AML-193 (cell line): ENCODE measurements at places on chromosomes 5 and 9.

DNA sequence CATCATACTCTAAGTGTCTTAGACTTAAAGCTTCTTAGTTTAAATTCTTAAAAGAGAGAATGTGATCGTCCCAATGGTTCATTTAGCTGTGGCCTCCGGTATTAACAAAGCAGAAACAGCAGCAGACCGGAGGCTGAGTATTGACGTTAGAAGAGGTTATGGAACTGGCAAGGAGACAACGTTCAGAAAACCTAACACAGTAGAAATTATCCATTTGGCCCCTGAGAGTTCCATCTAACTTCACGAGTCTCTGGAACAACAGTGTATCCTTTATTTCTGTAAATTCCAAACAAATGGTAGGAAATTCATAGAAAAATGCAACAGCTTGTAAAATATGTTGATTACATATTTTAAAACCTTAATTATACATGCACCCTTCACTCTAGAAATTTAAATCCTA is 107.3 kb upstream of the PTGER4 start:
- no peak for DNase-seq

- no peak for DNase-seq
Observed at GRCh38 chr5:174895360-174895759, 171.0 kb downstream of the MSX2 start.

DNA sequence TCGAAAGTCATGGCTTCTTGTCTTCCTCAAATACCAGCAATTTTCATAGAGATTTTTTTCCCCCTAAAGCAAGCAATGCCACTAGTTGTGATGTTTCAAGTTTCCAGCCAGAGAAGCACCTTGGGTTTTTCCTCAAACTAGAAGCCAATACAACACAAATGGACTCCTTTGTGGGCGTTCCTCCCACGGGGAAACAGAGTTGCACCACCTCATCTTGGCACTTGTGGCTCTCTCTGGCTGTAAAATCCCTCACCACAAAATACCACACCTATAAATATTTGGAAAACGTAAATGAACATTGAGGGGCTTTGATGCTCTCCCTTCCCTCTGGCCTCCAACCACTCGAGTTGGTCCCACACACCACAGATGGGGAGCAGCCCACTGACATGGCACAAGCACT is 67.2 kb upstream of the PCA3 start:
- no peak for DNase-seq

- no peak for DNase-seq
Observed at GRCh38 chr5:1535646-1536045, 11.9 kb upstream of the LPCAT1 start.

- no peak for DNase-seq
Observed at GRCh38 chr5:89847743-89848142, 561.8 kb downstream of the CETN3 start.

DNA sequence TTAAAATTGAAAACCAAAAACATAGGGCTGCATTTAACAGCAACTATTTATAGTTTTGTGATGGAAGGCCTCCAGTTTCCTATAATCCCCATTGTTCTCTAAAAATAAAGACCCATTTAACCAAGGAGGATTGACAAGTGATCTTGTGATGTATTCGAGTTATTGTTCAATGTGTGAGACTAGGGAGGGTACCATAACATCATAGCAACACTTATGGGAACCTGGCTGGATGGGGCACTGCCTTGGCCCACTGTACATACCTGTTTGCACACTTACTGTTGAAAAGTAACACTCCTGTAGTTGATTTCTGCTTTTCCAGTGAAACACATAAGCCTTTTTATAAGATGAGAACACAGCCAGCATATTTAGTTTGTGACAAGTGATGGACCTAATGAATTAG is 32.3 kb downstream of the MACIR start:
- no peak for DNase-seq

DNA sequence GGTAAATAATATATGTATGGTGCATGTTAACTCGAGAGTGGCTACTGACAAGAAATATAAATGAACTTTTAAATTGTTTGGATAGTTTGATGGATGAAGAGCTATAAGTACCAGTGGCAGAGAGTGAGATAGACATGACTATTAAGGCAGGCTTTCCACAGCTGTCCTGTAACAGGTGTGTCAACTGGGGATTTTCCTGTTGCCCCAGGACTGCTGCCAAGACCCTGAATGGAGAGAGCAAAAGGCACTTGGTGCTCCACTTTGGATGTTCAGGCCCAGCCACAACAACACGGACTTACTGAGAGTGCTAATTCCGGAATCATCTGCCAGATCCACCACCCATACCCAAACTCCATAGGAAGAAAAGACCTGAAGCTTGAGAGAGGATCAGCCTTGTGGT is 215.1 kb downstream of the SEC61B start:
- DNase-seq = no peak

DNA sequence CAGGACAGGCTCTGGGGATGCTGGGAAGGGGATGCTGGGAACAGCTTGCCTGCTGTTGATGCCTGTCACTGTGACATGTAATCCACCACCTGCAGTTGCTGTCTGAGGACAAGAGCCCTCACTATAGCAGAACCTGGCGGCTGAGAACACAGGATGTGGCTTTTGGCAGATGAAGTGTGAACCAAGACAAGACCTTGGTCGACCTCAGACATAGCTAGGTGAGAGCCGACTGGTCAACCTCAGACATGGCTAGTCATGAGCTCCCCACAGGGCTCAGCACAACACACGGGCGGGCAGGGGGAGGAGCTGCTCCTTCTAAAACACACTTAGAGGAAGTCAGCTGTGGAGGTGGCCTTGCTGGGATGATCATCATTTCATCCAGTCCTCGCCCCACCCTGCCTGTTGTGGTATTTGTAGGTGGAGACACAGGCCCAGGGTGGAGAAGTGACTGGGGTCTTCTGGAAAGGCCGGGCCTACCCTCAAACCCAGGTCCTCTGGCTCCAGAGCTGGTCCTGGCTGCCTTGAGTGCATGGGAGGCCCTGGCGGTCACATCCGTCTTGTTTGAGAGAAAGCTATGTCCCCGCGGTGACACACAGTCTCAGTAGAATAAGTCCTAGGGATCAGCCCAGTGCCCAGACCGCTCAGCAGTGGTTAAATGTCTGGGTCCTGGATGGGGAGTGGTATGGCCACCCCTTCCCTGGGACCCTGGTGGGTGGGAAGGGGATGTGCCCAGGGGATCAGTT is 6.1 kb downstream of the SUSD3 start:
- peak; percentile 93 for DNase-seq
